A673 (cell line): ENCODE measurements at places on chromosomes 6 and 20.

- H3K27ac ChIP-seq: no peak overlapping the region
- H3K27me3 ChIP-seq: no peaks in the 10 kb centered on the region
- H3K4me3 ChIP-seq: no peak overlapping the region
- DNase-seq: no peak
- no peaks in the 10 kb centered on the region for H3K4me1 ChIP-seq
Observed at GRCh38 chr6:100846276-100846675, 34.9 kb downstream of the ASCC3 start.

GRCh38 chr6:21079468-21080048 lies 514.0 kb upstream of the SOX4 start:
- H3K27ac ChIP-seq: no peak overlapping the region
- no peak overlapping the region for H3K4me3 ChIP-seq
- no peaks in the 10 kb centered on the region for H3K36me3 ChIP-seq
- H3K4me1 ChIP-seq: peaks cover 2% of the 10 kb centered on the region
- H3K27me3 ChIP-seq: no peaks in the 10 kb centered on the region

DNA sequence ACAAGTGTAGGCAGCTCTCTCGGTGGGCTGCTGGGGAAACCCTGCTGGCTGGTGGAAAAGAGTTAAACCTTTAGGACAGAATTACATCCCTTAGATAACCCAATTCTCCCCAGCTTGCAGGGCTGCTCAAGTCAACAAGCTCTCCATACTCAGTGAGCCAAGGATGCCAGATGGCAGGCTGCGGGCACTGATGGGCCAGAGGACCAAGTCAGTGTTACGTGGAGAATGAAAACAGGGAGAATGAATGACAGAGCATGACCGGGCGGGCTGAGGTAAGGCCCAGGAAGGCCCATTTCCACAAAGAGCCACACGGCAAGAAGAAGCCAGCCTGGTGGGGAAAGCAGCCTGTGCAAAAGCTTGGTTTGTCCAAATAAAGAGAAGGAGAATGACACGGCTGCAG lies 58.7 kb upstream of the CD93 start:
- no peak overlapping the region for H3K4me3 ChIP-seq
- no peak overlapping the region for H3K27ac ChIP-seq
- DNase-seq: no peak
- H3K36me3 ChIP-seq: no peaks in the 10 kb centered on the region

- H3K27me3 ChIP-seq: no peaks in the 10 kb centered on the region
- no peak for DNase-seq
- no peak overlapping the region for H3K4me3 ChIP-seq
- H3K36me3 ChIP-seq: no peaks in the 10 kb centered on the region
- peaks cover 61% of the 10 kb centered on the region for H3K4me1 ChIP-seq
Observed at GRCh38 chr6:91141346-91141745, 554.5 kb upstream of the MAP3K7 start.

DNA sequence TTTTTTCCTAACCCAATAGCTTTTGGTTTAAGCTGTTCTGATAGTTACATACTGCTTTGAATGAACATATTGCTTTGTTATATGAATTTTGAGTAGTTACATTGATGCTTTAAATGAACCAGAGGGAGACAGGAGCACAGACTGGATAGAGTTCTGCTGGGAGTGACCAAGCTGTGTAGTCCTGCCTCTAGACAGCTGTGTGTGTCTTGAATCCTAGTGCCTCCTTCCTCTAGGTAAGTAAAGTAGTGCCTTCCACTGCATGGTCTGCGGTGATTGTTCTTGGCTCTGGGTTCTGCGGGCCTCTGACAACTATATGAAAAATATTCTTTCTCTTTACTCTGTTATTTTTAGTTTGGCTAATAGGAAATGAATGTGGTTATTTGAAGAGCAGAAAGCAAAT lies 46.0 kb upstream of the ADGRG6 start:
- no peaks in the 10 kb centered on the region for H3K36me3 ChIP-seq
- no peaks in the 10 kb centered on the region for H3K4me1 ChIP-seq
- H3K27me3 ChIP-seq: no peaks in the 10 kb centered on the region
- no peak overlapping the region for H3K27ac ChIP-seq

- H3K27me3 ChIP-seq: no peaks in the 10 kb centered on the region
- no peaks in the 10 kb centered on the region for H3K36me3 ChIP-seq
- H3K4me3 ChIP-seq: no peak overlapping the region
- H3K27ac ChIP-seq: no peak overlapping the region
- no peak for DNase-seq
Observed at GRCh38 chr6:69696273-69696672, 100.5 kb downstream of the LMBRD1 start.

- no peaks in the 10 kb centered on the region for H3K36me3 ChIP-seq
- DNase-seq: no peak
- H3K27ac ChIP-seq: no peak overlapping the region
- H3K27me3 ChIP-seq: no peaks in the 10 kb centered on the region
Observed at GRCh38 chr20:55394592-55394991, 610.7 kb downstream of the CBLN4 start.

GRCh38 chr6:52475307-52475706 lies 55.2 kb downstream of the EFHC1 start:
- no peaks in the 10 kb centered on the region for H3K27me3 ChIP-seq
- no peaks in the 10 kb centered on the region for H3K4me1 ChIP-seq
- no peak overlapping the region for H3K27ac ChIP-seq
- H3K36me3 ChIP-seq: no peaks in the 10 kb centered on the region

GRCh38 chr6:39792540-39793450 lies 619 bp downstream of the DAAM2 start:
- no peak for DNase-seq
- H3K4me1 ChIP-seq: peaks cover 16% of the 10 kb centered on the region
- H3K27ac ChIP-seq: peak overlapping the region; percentile 11
- peak overlapping the region; percentile 48 for H3K4me3 ChIP-seq
- no peaks in the 10 kb centered on the region for H3K36me3 ChIP-seq

- no peaks in the 10 kb centered on the region for H3K4me1 ChIP-seq
- H3K4me3 ChIP-seq: no peak overlapping the region
- no peak for DNase-seq
Observed at GRCh38 chr20:62277253-62277652, 25.5 kb upstream of the ADRM1 start.

GRCh38 chr6:2141644-2142290 lies 103.6 kb downstream of the GMDS start:
- H3K4me3 ChIP-seq: no peak overlapping the region
- no peak for DNase-seq
- no peaks in the 10 kb centered on the region for H3K27me3 ChIP-seq

GRCh38 chr6:148915810-148916209 lies 169.0 kb downstream of the UST start:
- no peak overlapping the region for H3K4me3 ChIP-seq
- H3K27me3 ChIP-seq: no peaks in the 10 kb centered on the region
- no peak for DNase-seq
- no peak overlapping the region for H3K27ac ChIP-seq
- H3K4me1 ChIP-seq: no peaks in the 10 kb centered on the region
